ENCODE measurements at places on chromosomes 7 and 10.

GRCh38 chr7:36638586-36639263 lies 85.6 kb downstream of the AOAH start:
- DNase-seq: no peak

DNA sequence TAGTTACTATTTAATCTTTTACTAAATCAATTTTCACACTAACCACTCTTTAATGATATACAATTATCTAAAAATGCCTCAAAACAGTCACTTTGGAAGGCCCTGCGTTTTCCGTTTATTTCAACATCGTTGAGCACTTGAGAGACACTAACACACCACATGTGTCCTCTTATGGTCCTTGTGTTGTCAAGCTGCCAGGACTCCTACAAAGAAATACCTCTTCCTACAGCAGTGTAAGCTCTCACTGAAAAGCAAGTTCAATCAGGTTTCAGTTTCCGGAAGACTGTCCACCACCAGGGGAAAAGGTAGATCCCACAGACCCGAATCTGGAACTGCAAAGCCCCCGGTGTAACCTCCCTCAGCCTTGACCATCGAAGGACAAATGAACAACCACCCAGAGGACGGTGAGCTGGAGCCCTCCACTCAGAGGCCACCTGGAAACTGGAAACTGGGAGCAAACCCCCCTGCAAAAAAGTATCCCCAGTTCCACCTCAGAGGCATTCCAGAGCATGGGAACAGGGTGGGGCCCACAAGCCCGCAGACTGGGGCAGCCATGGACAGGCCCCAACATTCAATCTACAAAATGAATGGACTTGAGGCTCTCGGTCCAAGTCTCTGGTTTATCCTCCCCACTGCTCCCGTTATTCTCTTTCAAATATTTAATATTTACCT lies 37.6 kb downstream of the KCNH2 start:
- no peak for DNase-seq

- no peak for DNase-seq
Measured at GRCh38 chr7:51128545-51129435, 187.8 kb downstream of the COBL start.

DNA sequence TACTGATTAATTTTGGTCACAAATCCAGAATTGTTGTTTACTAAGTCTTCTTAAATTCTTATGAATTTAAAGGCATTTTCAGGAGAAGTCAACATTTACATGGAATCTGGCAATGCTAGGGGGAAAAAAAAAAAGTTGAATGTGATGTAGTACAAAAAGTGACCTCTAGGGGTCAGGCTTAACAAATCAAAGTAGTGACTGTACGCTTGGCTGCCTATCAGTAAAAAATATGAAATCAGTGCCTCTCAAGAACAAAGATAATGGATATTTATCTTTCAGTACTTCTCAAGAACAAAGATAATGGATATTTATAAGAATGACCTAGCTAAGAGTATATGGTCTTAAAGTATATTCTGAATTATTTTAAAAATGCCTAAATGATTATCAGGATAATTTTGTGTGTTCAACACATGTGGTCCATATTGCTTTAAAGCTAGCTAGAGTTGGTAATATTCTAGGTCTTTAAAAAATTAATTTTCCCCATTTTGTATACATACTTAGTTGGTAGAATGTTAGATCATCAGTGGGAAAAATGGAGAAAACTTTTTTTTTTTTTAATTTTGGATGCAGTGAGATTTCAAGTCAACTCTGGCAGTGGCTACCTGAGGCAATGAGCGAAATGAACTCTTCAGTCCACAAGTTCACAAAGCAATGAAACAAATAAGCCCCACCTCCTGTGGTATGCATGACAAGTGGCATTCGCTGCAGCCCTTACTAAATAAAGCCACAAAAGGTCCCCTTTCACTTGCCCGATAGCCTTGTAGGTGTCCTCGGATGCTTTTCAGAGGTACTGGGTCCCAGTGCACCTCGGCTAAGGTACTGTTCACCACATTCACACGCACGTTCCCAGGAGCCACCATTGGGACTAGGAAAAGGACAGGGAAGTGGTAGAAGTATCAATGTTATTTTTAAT lies 51.2 kb upstream of the LAMB4 start:
- DNase-seq: no peak

- no peak for DNase-seq
Measured at GRCh38 chr7:19916046-19916445, 142.6 kb upstream of the TMEM196 start.

- peak; percentile 8 for DNase-seq
Measured at GRCh38 chr7:132394283-132395198, 181.7 kb downstream of the PLXNA4 start.

DNA sequence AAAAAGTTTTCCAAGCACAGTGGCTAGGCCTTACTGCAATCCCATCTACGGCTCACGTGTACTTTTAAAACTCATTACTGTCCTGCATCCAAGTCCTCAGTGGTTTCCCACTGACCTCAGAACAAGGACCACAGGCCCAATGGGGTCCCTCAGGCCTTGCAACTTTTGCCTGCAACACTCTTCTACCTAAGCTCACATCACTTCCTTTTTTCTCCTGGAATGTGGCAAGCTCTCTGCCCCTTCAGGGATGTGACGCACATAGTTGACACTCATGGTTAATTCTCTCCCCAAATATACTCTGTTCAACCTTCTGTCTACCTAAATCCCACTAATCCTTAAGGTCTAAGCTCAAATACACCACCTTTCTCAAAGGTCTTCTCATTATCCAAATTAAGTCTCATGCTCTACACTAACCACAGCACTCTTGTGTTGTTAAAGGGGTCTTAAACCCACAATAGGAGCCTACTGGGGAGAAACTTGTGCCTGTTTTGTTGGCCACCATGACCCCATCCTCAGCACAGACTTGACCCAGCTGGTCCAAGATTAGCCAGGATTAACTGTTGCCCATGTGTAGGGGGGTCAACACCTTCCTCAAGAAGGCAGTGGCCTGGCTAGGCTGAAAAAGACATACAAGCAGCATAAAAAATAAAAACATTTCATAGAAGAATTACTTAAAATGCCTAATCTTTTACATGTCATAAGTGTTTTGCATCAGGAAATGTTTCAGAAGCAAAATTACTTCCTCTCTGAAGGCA lies 15.2 kb downstream of the HNRNPF start:
- DNase-seq: no peak

DNA sequence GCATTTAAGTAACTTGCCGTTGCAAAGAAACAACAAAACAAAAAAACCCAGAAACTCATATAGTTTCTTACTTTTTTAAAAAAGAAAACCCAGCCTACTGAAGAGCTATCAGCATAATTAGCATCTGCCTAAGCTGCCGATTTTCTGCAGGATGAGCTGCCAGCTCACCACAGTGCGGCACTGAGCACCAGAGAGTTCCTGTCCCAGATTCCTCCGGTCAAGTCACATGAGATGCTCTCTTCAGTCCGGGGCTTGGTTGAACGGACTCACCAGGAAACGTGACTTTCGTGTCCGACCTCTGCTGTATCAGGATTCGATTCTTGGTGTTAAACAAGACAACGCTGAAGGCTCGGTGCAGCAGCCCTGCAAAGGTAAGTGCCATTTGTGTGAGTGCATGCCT lies 3.2 kb downstream of the IDI2 start:
- DNase-seq: no peak

DNA sequence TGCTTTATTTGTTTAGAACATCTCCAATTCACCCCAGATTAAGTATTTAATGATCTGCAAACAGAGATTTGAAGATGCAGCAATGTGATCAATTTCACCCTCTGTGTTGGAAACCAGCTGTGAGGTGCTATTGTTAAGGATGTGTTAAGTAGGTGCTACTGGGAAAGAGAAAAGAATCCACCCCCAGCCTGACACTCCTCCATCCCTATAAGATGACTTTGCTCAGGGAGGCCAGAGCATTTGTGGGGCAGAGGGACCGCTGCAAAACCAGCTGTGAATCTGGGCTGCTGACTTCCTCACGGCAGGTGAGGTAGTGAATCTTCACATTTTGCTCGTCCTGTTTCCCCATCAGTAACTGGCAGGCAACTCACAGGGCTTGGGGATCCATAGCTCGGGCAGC lies 297.5 kb downstream of the GFRA1 start:
- DNase-seq: no peak

DNA sequence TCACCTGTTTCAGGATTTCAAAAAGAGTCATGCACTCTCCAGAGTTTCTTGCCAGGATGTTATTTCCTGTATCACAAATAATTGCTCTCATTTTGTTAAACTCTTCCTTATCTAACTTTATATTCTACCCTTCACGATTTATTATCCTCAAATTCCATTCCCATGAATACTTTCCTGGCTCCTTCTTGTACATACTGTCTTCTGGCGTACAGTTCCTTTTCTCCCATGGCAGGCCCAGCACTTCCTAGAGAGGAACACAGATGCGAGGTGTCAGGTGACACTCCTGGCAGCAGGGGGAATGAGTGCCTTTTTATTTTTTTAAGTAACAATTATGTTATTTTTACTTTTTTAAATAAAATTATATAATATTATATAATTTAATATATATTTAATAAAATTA lies 411.9 kb downstream of the TFEC start:
- no peak for DNase-seq

- DNase-seq: no peak
Measured at GRCh38 chr10:77079592-77080300, 557.9 kb downstream of the KCNMA1 start.

DNA sequence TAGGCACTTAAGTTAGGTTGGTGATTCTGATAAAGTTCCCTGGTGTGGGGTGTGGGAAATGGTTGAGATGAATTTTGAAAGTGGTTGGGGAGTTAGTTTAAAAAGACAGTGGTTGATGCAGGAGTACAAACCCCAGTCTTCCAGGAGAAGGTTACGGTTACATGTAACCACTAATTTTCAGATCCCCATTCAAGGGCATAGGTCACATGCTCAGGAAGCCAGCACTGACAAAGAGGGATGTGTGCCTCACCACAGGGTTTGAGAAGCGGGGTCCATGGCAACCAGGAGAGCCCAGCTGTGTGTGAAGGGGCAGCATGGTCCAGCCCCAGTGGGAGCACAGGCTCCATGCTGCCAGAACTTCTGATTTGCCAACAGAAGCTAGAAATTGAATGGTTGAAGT lies 144.2 kb downstream of the MDFIC start:
- no peak for DNase-seq

DNA sequence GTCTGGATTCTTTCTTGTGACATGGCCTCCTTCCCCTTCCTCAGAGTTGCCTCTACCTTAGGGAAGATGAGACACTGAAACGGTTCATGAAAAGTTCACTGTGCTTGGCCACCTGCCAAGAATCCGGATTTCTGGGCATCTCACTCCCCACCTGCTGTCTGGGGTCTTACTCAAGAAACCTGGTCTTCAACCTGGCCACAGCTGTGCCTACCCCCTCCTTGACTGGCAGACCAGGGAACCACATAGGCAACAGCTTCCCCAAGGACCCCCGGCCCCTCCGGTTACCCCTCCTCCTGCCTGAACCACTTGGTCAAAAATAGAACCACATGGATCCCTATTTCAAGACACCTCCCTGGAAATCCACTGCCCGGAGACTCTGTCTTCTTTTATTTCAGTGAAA lies 58.7 kb upstream of the NANOS1 start:
- no peak for DNase-seq

GRCh38 chr10:45227042-45227441 lies 88.4 kb downstream of the OR13A1 start:
- no peak for DNase-seq

GRCh38 chr7:138543739-138544138 lies 83.7 kb downstream of the TRIM24 start:
- DNase-seq: no peak

GRCh38 chr10:89091496-89091895 lies 100.9 kb downstream of the FAS start:
- no peak for DNase-seq

- DNase-seq: no peak
Measured at GRCh38 chr10:77077316-77077945, 560.2 kb downstream of the KCNMA1 start.

DNA sequence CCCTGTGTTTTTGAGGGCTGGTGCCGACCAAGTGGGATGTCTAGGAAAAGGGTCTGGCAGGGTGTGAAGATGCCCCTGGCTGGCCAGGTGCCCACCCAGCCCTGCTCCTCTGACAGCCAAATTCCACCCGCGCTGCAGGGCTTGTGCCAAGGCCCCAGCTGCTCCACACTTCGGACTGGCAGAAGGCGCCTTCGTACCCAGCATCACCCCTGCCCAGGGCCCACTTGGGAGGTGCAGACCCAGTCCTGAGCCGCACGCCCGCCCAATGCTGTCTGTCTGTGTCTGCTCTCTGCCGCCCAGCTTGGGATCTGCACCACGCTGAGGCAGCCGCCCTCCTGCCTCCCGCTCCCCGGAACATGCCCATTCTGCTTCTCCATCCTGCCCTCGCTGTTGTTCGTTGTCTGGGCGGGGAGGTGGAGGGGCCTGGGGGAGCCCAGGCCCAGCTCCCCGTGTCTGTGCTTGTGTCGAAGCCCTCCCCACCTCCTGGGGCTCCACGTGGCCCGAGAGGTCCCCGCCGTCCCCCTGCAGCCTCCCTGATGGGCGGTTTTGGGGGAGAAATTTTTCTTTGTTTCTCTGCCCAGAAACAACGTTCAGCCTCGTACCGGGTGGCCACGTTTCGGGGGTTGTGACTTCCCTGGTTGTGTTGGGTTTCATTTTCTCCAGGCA lies 36.9 kb upstream of the PPIF start:
- DNase-seq: no peak

DNA sequence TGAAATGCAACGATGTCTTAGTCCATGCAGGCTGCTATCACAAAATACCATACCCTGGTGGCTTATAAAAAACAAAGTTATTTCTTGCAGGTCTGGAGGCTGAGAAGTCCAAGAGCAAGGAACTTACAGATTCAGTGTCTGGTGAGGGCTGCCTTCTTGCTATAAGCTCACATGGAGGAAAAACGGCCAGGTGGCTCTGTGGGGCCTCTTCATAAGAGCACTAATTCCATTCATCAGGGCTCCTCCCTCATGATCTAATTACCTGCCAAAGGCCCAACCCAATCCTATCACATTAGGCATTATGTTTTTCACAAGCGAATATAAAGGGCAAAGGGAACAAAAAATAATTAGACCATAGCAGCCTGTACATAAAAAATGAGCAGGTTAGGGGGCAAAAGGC lies 35.4 kb downstream of the PAPSS2 start:
- no peak for DNase-seq

- DNase-seq: no peak
Measured at GRCh38 chr10:117262903-117263293, 22.0 kb downstream of the SLC18A2 start.

GRCh38 chr7:138565451-138566114 lies 105.5 kb downstream of the TRIM24 start:
- no peak for DNase-seq

DNA sequence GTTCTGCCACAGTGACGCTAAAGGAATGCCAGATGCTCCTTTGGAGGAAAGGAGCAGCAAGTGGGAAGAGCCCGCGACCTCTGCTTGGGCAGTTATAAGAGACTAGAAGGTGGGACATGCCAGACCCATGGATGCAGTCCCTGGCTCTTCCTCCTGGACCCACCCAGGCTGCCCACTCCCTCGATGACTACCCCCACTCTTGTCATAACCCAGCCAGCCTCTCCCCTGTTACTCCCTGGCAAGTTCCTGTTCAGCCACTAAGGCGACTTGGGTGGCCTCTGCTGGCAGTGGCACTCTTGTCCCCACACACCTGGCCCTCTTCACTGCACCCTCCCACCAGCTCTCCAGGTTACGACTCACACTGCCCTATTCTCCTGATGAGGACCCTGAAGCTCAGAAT lies 33.5 kb downstream of the COL13A1 start:
- no peak for DNase-seq
